ENCODE measurements at places on chromosomes 2 and 18.

DNA sequence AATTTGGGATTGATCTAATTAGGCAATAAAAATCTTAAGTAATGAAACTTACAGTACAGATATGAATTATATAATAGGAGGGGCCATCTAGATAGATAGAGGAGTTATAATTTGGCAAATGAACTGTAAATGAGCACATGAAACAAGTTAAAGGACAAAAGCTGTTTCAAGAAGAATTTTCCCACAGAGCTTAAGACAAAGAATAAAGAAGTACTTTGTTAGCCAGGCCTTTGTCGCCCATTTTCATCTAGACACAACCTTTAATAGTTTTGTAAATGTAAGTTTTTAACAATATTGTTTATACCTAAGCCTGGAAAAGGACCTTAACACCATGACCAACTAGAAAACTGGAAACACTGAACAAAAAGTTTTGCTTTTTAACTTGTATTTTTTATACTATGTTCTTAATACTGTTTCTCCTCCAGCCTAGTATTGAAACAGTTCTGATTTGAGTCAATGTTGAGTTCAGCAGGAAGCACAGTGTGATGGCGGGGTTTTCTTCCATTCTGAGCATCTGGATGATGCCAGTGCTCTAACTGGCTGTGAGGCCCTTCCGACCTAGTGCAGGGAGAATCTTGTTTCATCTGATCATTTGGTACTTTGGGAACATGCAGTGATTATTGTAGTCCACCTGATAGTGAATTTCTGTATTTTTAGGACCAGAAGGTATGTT, 37.6 kb downstream of the FARP2 start:
- no peak for DNase-seq

DNA sequence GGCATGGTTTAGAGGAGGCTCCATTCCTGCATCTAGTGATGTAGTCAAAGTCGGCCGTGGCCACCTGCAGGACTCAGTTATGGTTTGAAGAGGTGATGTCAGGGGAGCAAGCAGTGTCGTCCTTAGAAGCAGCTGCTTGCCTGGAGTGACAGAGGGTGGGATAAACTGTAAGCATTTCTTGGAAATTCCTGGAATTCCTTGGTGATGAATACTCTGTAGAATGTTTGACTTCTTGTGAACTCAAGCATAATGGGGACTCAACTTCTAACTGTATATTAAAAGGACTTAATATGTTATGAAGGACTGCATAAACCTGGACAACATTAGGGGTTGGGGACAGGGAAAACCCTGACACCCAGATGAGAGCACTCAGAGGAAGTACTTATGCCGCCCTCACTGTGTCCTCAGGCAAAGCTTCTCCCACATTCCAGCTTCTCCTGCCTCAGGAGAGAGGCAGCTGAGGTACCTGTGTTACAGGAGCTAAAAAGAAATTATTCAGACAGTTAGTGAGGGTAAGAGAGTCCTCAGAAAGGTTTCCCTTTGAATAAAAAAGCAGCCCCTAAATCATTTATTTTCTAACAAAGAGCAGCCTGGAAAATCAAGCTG, 459.9 kb upstream of the CELF4 start:
- no peak for DNase-seq

GRCh38 chr2:125680809-125681208, 975.1 kb upstream of the GYPC start:
- no peak for DNase-seq

DNA sequence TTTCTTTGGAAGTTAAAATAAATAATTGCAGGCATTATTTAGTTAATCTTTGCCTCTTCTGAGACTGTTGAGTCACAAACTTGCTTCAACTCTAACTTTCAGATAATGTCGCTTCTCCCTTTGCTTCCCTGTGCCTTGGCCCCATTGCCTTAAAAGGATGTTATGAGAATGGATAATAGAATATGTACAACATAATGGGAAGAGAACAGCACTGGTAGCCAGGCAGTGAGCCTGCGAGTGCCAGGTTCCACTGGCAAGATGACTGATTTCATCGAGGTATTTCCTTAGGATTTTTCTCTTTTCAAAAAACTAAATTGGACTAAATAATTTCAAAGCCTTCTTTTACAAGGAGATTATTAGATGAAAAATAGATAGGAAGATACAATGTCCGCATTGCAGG, 420.9 kb downstream of the TGIF1 start:
- DNase-seq = no peak

DNA sequence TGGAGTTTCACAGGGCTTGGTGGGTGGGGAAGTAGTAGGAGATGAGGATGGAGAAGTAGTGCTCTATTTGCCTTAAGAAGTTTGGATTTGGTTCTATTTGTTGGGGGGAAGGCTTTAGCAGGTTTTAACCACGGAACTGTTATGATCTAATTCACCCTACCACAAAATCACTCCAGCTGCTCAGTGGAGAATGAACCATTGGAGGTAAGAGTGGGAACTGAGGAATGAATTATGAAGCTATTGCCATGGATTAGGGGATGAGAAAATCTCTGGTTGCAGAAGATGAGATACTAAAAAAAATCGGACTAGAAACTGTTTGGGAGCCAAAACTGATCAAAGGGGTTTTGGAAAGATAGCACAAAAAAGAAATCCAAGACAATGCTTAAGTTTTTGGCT, 488.9 kb downstream of the DLGAP1 start:
- no peak for DNase-seq

- DNase-seq = no peak
Observed at GRCh38 chr18:34458410-34458977, 233.8 kb upstream of the NOL4 start.

GRCh38 chr18:3747176-3747973, 297.4 kb downstream of the TGIF1 start:
- DNase-seq = no peak

DNA sequence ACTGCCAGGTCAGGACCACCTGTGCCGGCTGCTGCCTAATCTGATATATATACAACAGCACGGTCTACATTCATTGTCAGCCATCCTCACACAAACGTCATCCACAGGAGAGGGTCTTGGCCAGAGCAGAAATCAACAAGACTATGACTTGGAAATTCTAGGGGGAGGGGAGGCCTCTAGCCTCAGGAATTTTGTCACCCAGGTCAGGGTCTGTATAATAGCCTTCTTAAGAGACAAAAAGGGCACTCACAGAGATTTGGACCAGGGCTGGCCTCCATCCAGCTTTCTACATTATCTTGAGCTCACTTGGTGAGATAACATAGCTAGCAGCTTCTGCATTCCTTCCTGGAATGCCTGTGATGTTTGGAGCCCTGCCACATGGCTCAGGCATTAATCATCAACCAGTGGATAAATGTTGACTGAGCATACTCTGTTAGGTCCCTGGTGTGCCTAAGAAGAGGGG, 50.4 kb upstream of the CTIF start:
- peak; percentile 73 for DNase-seq

DNA sequence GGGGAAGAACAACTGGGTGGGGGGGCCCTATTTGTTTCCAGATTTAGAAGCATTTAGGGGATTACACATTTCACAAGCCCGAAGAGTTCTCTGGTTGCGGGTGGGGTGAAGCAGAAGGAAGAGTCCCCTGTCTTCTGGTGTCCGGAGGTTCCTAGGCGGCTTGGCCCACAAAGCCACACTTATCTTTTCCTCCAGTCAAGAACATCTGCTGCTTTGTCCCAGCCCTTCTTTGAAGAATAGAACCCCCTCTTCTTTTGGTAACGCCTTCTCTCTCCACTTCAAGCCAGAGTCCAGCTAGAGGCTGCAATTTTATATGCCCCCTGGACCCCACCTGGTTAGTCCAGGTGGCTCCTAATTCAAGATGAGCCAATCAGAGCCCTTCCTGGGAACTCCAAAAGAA, 15.8 kb downstream of the BOLA3 start:
- DNase-seq = no peak

- no peak for DNase-seq
Observed at GRCh38 chr2:214492152-214492551, 81.3 kb downstream of the VWC2L start.

- DNase-seq = no peak
Observed at GRCh38 chr2:180473456-180473855, 466.4 kb upstream of the CWC22 start.

- no peak for DNase-seq
Observed at GRCh38 chr18:2853926-2854664, 7.3 kb downstream of the EMILIN2 start.

- DNase-seq = no peak
Observed at GRCh38 chr2:210577263-210578071, 21.1 kb downstream of the CPS1 start.

- no peak for DNase-seq
Observed at GRCh38 chr2:102334486-102334885, 21.1 kb upstream of the IL18R1 start.

DNA sequence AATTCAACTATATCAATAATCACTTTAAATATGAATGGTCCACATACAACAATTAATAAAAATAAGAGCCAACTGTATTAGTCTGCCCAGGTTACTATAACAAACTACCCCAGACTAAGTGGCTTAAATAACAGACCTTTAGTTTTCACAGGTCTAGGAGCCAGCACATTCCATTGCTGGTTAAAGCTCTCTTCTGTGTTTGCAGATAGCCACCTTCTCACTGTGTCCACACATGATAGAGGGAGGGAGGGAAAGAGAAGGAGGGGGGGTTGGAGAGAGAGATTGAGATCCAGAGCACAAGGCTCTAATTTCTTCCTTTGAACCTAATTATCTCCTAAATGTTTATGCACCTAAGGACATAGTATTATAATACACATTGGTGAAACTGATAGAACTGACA, 267.8 kb upstream of the NXPH2 start:
- DNase-seq = no peak

DNA sequence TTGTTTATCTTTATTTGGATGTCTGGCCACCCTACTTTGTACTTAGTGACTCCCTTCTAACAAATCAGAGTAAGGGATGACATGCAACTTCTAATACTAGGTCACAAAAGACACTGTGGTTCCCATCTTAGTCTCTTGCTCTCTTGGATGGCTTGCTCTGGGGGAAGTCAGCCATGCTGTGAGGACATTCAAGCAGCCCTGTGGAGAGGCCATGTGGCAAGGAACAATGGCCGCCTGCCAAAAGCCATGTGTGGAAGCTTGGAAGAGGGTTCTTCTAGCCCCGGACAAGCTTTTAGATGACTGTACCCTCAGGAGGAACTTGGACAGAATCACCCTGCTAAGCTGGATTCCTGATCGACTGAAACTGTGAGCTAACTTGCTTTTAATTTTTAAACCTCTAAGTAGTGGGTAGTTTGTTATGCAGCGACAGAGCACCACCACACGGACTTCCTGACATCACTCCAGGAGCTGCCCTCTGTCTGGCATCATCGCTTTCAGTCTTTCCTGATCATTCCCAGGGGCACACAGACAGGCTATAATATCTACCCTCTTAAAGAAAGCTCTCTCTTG, 116.8 kb upstream of the ODC1 start:
- DNase-seq = no peak

DNA sequence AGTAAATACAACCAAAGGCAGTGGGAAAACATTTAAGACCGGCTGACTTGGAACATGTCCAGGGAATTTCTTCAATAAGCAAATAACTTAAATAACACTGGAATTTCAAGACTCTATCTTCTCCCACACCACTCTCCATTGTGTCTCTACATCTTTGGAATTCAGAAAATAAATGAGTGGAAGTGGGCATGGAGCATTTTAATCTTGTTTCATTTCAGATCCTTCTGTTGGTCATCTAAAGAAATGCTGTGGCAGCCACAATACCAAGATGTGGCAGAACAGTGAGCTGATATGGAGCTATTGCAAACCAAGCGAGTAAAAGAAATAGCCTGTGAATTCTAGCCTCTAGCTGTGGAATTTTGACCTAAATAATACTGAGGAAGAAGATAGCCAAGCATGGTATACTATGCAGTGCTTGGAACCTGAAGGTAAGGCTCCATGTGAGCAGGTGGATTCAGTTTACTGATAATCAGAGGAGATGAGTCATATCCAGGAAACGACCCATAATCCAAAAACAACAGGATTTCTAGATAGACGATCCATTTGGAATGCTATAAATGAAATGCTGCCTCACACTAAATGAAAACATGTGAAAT, 157.1 kb upstream of the SCN7A start:
- DNase-seq = no peak

GRCh38 chr2:26175466-26176278, 2.8 kb downstream of the GAREM2 start:
- no peak for DNase-seq

DNA sequence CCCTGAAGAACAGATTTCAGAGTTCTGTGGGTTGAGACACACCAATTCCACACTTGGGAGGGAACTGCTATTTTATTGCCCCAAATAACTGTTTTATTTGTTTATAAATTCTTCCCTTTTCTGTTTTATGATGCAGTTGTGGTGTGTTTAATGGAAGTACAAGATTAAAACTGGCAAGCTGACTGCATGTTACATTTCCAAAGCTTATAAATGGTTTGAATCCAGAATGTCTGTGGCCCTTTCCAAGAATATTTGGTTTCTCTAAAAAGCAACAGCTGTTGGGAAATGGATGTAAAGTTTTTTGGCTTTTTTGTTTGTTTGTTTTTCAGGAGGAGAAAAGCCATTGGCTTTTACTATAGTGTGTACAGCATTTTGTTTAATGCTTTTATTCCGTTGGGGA, 234.5 kb downstream of the MTX2 start:
- DNase-seq = no peak

DNA sequence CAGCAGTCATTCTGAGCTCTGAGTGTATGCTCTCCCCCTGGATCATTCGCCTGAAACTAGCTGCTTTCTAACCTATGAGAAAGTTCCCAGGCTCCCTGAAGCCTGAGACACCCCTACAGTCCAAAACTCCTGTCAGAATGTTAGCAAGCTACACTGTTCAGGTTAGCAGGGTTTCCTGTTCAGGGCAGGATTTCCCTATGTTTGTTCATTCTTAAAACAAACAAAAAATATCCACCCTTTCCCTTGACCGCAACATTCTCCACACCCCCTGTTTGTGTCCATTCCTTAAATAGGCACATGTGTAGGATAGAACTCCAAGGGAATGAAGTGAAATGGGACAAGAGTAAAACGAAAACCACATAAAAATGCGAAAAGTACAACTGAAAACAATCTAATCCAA, 83.1 kb downstream of the KLF7 start:
- DNase-seq = no peak

- DNase-seq = no peak
Observed at GRCh38 chr18:9612977-9613376, 1.4 kb downstream of the PPP4R1 start.

GRCh38 chr2:204278454-204278853, 266.8 kb upstream of the PARD3B start:
- DNase-seq = no peak
